ENCODE measurements at places on chromosomes 1 and 21. TPM values are rescaled to one million over a fixed set of nuclear protein-coding genes. Genes with fewer than 3 reads are reported as not detected.
A peak's percentile ranks its signal among the peaks of the same experiment; 100 is the strongest.

- no peak within 1 kb of the TSS for H3K4me3 ChIP-seq
- H3K27ac ChIP-seq, result no peak within 1 kb of the TSS
- no peaks in the 10 kb centered on the region for H3K27me3 ChIP-seq
- peak; percentile 17 for DNase-seq
- H3K4me1 ChIP-seq, result peaks cover 13% of the 10 kb centered on the region
These were observed at the start of gene MANEAL for GRCh38 chr1:37793773-37794371. Gene MANEAL, plus strand, starts transcription at chr1:37793847. Its CDS starts 336 bp downstream, at chr1:37794183.

SLC5A9 gene
- not detected for total RNA-seq

- H3K4me3 ChIP-seq, result no peak overlapping the region
- no peak for DNase-seq
- H3K27ac ChIP-seq, result no peak overlapping the region
- no peaks in the 10 kb centered on the region for H3K36me3 ChIP-seq
These were observed 1.4 kb downstream of the ESRRG start for GRCh38 chr1:216721863-216722262.

DNA sequence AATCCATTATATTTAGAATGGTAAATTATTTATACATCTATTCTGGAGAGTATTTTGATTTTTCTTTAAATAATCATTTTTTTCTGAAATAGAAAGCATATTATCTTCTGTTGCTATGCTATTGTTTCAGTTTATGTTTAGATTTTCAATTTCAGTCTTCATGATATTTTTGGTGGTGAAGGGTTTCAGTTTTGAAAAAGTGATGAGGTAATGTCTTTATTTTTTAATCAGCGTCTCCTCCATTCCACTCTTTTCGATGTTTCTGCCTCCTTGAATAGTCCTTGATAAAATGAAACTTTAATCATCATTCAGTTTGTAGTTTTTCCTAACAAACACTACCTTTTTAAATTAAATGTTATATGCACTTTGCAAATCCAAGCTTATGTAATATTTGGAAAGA lies 428.6 kb downstream of the PTPRC start:
- no peaks in the 10 kb centered on the region for H3K36me3 ChIP-seq
- no peak for DNase-seq
- no peak overlapping the region for H3K27ac ChIP-seq
- H3K4me1 ChIP-seq, result no peaks in the 10 kb centered on the region
- H3K4me3 ChIP-seq, result no peak overlapping the region

DNA sequence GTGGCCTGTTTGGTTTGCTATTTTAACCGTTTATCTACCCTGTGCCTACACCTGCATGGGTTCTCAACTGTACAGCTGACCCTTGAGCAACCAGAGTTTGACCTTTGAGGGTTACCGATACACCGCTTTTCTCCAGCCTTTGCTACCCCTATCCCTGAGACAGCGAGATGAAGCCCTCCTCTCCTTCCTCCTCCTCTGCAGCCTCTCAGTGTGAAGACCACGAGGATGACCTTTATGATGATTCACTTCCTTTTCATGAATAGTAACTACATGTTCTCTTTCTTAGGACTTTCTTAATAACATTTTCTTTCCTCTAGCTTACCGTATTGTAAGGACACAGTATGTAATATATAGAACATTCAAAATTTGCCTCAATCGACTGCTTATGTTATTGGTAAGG lies 14.5 kb upstream of the RNF187 start:
- no peak overlapping the region for H3K4me3 ChIP-seq
- peaks cover 4% of the 10 kb centered on the region for H3K4me1 ChIP-seq

AGBL4 gene
- not detected for total RNA-seq

DNA sequence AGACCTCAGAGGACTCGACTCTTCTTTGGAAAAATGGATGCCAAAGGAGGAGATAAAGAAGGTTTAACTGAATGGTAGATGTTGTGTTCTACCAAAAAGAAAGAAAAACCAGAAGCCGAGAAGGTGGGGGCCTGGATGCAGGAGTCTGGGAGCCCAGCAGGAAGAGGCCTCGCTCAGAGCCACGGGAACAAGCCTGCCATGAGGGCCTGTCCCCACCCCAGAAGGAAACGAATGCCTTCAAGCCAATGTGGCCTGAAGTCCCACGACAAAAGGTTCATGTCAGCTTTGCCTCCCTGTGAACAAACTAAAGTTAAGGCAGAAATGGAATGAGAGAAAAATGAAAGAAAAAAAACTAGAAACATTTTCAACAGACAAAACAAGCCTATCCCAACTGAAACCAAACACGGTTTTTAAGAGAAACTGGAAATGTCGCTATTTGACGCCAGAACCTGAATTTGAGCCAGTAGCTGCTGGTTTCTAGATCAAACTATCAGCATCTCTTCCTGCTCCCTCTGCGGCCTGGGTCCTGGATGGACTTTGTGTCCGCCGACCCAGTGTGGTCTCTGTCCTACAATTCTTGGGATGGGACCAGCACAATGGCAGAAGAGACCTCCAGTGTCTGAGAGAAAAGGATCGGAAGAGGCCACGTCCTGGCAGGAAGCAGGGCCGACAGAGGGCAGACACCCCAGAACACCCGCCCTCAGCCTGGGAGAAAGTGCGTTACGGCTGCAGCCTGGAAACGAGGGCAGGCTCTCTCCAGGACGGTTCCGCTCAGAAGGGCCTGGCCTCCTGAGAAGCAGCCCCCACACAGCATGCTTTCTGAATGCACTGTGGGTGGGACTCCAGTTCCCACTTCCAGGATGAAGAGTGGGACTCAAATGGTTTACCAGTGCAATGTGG lies 35.2 kb downstream of the SLC45A1 start:
- H3K4me1 ChIP-seq, result no peaks in the 10 kb centered on the region
- H3K27me3 ChIP-seq, result no peaks in the 10 kb centered on the region
- H3K4me3 ChIP-seq, result no peak overlapping the region
- H3K27ac ChIP-seq, result no peak overlapping the region
- DNase-seq, result no peak
- peaks cover 43% of the 10 kb centered on the region for H3K36me3 ChIP-seq

GRCh38 chr1:37020653-37021277 lies 13.6 kb downstream of the GRIK3 start:
- H3K27ac ChIP-seq, result no peak overlapping the region
- no peak overlapping the region for H3K4me3 ChIP-seq
- H3K36me3 ChIP-seq, result no peaks in the 10 kb centered on the region
- H3K27me3 ChIP-seq, result no peaks in the 10 kb centered on the region
- no peaks in the 10 kb centered on the region for H3K4me1 ChIP-seq

PLA2G2D gene
- not detected for total RNA-seq

OR2AK2 gene
- not detected for total RNA-seq

DNA sequence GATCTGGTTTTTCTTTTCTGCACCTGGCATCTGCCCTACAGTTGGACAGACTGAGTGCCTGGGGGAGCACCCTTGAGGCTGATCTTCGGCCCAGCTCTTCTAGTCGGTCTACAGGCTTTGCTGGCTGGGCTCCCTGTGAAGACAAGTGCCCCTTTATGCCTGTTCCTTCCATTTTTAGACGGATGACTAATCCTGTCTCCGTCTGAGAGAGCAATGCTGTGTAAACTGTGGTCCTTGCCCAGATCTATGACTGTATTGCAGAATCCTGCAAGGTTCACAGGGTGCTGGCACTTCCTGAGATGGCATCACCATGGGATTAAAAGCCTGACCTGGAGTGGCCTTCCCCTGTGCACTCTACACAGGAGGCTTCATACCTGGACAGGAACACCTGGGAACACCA lies 47.6 kb upstream of the SAMD13 start:
- no peak overlapping the region for H3K27ac ChIP-seq
- no peaks in the 10 kb centered on the region for H3K27me3 ChIP-seq
- no peaks in the 10 kb centered on the region for H3K36me3 ChIP-seq
- no peaks in the 10 kb centered on the region for H3K4me1 ChIP-seq
- H3K4me3 ChIP-seq, result no peak overlapping the region

DNA sequence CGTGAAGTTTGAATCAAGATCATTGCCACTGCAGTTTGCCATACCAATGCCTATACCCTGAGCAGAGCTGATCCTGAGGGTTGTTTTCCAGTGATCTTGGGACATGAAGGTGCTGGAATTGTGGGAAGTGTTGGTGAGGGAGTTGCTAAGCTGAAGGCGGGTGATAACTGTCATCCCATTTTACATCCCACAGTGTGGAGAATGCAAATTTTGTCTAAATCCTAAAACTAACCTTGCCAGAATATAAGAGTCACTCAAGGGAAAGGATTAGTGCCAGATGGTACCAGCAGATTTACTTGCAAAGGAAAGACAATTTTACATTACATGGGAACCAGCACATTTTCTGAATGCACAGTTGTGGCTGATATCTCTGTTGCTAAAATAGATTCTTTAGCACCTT lies 78.6 kb downstream of the FMN2 start:
- H3K36me3 ChIP-seq, result no peaks in the 10 kb centered on the region
- no peaks in the 10 kb centered on the region for H3K27me3 ChIP-seq
- no peaks in the 10 kb centered on the region for H3K4me1 ChIP-seq
- H3K4me3 ChIP-seq, result no peak overlapping the region
- no peak for DNase-seq

GRCh38 chr1:47187231-47187925 lies 2.5 kb downstream of the PDZK1IP1 start:
- no peak overlapping the region for H3K27ac ChIP-seq
- no peaks in the 10 kb centered on the region for H3K27me3 ChIP-seq
- no peak overlapping the region for H3K4me3 ChIP-seq
- no peaks in the 10 kb centered on the region for H3K36me3 ChIP-seq
- DNase-seq, result no peak

GRCh38 chr1:155003227-155003765 lies 694 bp downstream of the ZBTB7B start:
- peaks cover 62% of the 10 kb centered on the region for H3K4me1 ChIP-seq
- peak overlapping the region; percentile 86 for H3K27ac ChIP-seq
- no peaks in the 10 kb centered on the region for H3K27me3 ChIP-seq

TEX38 gene
- total RNA-seq, result not detected

TESK2 gene
- 7.7 TPM for total RNA-seq

VANGL2 gene
- total RNA-seq, result not detected

DNA sequence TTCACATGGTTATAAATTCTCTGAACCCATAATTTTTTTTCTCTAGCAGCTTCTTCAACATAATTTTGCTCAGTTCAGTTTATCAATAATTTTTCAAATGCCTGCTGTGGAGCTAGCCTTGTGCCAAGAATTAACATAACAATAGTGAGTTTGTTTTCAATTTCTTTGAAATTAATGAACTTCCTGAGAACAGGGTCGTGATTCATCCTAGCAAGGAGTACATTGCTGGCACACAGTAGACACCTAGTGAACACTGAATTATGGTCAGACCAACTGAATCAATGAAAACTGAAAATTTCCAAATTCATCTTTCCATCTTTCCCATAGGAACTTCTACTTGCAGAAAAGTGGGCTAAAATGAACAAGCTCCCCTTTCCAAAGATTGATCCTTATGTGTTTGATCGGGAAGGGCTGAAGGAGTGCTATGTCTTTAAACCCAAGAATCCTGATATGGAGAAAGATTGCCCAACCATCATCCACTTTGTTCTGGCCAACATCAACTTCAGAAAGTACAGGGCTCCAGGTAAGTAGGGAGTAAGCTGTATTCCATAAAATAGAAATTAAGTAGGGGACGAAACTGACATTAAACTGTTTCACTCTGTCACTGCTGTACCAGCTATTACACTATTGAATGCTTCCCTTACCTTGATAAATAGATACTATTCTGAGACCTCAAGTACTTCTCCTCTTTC lies 148.7 kb downstream of the PLA2G4A start:
- H3K4me3 ChIP-seq, result no peak overlapping the region
- no peak overlapping the region for H3K27ac ChIP-seq
- DNase-seq, result no peak
- no peaks in the 10 kb centered on the region for H3K4me1 ChIP-seq
- H3K36me3 ChIP-seq, result no peaks in the 10 kb centered on the region
- no peaks in the 10 kb centered on the region for H3K27me3 ChIP-seq

- peaks cover 4% of the 10 kb centered on the region for H3K27me3 ChIP-seq
- H3K4me1 ChIP-seq, result peaks cover 23% of the 10 kb centered on the region
- no peak overlapping the region for H3K27ac ChIP-seq
- no peak for DNase-seq
- no peak overlapping the region for H3K4me3 ChIP-seq
- no peaks in the 10 kb centered on the region for H3K36me3 ChIP-seq
These were observed 3.9 kb upstream of the EFNA1 start for GRCh38 chr1:155123801-155124200.

DNA sequence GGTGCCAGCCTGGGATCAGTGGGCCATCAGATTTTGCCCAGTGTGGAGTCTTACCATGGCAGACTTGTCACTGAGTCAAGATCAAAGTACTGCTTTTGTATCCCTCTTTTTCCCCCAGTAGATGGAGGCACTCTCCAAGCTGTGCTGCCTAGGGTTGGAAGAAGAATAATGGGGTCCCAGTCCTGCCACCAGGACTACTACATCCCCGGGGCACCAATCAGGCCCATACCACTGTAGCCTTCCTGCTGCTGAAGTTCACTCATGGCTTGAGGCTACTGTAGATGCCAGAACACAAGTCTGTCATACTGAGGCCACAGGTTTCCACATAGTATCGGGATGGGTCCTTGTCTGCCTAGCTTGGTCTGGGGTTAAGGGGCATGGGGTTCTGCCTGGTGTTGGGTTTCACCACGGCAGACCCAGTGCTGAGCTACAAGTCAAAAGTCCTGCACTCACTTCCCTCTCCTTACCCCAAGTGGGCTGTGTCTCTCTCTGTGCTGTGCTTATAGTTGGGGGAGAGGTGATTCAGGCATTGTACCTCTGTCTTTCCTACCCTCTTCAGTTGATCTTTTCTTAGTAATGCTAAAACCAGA lies 53.4 kb downstream of the PKN2 start:
- H3K27me3 ChIP-seq, result no peaks in the 10 kb centered on the region
- no peak for DNase-seq
- no peaks in the 10 kb centered on the region for H3K4me1 ChIP-seq
- H3K36me3 ChIP-seq, result no peaks in the 10 kb centered on the region
- H3K27ac ChIP-seq, result no peak overlapping the region
- H3K4me3 ChIP-seq, result no peak overlapping the region

BCAN gene
- total RNA-seq, result not detected

LCE6A gene
- total RNA-seq, result not detected

TSPAN2 gene
- 1.3 TPM for total RNA-seq
